ENCODE measurements at places on chromosomes 5 and 9. TPM values are rescaled to one million over a fixed set of nuclear protein-coding genes. Genes with fewer than 3 reads are reported as not detected.

DNA sequence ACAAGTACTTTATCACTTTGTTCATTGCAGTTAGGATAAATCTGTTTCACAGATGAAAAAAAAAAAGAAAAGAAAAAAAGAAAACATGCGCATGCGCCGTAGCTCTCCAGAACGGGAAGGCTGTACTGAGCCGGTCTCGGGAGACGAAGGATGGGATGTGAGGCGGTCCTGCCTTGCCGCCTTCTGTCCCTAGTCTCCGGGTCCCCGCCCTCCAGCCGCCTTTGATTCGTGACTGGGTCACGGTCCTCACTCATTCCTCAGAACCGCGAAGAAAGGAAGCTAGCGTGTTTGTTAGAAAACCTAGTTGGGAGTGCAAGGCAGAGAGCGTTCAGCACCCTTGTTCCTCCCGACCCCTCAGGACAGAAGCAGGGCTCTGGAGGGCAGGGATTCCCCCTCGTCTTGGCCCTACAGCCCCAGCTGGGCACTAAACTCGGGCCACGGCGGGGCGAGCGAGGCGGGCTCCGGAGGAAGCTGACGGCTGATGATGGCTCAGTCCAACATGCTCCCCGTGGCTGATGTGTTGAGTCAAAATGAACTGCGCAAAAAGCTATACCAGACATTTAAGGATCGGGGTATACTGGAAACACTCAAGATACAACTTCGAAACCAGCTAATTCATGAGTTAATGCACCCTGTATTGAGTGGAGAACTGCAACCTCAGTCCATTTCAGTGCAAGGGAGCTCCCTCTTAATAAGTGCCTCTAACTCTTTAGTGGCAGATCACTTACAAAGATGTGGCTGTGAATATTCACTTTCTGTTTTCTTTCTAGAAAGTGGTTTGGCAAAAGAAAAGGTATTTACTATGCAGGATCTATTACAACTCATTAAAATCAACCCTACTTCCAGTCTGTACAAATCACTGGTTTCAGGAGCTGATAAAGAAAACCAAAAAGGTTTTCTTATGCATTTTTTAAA lies 40.0 kb downstream of the CPLANE1 start:
- no peak for DNase-seq

- no peak for DNase-seq
Measured at GRCh38 chr5:137901011-137901817, 12.0 kb downstream of the PKD2L2 start.

DNA sequence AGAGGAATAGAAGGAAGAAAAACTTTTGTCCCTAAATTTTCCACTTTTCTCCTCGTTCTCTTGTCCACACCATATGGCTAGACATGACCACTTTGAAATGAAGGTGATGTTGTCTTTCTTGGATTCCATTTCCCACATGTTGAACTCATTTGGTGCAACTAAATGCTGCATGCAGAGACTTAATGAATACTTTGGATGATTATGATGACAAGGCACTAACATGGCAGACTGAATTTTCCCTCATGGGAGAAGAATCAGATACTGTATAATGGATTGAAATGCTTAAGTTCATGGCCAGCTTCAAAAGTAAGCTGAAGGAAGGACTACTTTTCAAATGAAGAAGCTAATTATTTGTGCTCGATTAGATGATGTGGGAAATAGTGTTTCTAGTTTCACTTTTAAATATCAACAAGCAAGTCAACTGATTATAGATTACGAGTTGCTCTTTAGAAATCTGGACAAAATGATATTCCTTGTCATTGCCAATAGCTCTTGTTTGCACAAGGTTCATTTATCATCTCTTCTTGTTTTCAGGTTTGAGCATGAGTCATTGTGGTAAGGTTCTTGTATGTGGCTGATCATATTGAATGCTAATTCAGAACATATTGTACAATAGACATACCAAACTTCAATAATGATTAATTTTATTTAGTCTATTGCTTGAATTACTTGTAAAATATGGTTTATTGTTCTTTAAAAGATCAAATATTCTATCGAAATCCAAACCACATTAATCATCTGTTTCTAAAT lies 501.3 kb upstream of the FTMT start:
- no peak for DNase-seq

DNA sequence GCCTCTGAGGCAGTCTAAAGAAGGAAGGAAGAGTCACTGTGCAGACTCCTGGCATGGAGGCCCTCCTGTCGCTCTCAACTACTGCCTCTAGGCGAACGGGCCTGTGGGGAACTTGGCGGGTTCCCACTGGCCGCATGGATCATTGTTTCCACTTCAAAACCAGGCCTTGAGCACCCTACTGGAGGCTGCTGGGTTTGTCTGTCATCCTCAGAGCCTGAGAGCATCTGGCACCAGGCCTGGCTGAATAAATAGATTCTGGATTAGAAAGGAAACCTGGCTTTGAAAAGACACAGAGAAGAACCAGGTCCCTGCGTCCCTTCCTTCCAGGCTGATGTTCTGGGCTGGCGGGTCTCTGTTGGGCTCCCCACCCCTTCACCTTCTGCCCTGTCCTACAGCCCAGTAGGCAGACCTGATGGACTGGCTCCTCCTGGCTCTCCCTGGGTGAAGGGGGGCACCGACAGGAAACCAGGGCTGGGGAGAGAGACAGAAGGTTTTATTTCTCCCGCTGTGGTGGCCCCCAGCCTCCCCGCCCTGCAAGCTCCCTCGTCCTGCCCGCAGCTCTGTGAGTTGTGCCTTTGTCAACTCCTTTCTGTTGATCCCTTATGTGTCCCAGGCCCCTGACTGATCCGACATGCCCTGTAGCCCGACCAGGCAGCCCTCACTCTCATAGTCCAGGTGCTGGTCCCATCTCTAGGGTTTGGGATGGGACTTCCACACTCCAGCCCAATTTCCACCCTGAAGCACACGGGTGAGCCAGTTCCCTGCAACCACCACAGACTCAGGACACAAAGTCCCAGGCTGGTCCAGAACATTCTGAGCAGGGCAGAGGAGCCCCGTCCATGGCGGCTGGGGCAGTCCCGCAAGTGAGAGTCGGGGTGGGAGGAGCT lies 50.1 kb downstream of the ADAMTS2 start:
- no peak for DNase-seq

- DNase-seq = no peak
Measured at GRCh38 chr5:111472579-111472978, 39.8 kb downstream of the STARD4 start.

- DNase-seq = no peak
Measured at GRCh38 chr9:95092262-95093072, 225.0 kb downstream of the FANCC start.

Gene FOXD4L3
- total RNA-seq = not detected
